ENCODE measurements at places on chromosomes 5 and 9.

GRCh38 chr9:133263557-133263956 lies 11.4 kb downstream of the ABO start:
- no peak for DNase-seq

DNA sequence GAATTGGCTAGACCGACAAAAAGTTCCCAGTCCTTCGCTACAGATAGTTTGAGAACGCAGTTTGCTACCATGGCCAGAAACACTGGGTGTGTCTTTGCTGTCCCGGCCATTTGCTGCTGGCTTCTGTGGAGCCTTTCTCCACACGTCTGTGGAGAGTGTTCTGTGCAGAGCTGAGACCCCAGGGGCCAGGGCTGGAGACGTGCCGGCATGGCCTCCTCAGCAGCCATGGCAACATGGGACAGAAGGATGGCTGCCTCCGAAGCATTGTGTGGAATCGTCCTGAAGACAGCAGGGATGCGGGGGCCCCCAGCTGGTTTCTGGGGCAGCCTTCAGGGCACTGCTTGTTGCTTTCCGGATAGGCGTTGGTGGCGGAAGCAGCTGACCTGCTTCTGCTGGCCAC lies 142.8 kb downstream of the GADD45G start:
- DNase-seq = no peak

- no peak for DNase-seq
Measured at GRCh38 chr9:121559183-121559582, 59.5 kb upstream of the GGTA1 start.

- DNase-seq = no peak
Measured at GRCh38 chr5:162288647-162289296, 221.2 kb downstream of the GABRG2 start.

- no peak for DNase-seq
Measured at GRCh38 chr5:149871471-149871870, 73.1 kb downstream of the PDE6A start.

GRCh38 chr5:969408-969839 lies 39.2 kb upstream of the NKD2 start:
- DNase-seq = no peak
